ENCODE measurements at places on chromosomes 1 and 21.
A peak's percentile ranks its signal among the peaks of the same experiment; 100 is the strongest.

DNA sequence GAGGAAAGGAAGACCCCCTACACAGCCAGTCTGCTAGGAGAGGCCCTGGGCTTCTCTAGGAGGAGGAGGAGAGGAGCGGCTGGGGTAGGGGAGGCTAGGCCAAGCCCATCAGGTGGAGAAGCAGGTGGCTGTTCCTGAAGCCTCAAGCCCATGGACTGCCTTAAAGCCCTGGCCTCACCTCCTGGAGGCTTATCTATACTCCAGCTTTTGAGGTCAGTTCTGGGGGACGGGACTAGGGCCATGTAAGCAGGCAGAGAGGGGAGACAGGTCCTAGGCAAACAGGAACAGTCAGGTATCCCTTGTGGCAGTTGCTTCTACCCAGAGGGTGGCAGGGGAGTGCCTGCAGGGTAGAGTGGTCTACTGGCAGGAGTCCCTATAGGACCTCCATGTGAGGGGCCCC is 40.6 kb downstream of the KCNC4 start:
- no peak for DNase-seq

DNA sequence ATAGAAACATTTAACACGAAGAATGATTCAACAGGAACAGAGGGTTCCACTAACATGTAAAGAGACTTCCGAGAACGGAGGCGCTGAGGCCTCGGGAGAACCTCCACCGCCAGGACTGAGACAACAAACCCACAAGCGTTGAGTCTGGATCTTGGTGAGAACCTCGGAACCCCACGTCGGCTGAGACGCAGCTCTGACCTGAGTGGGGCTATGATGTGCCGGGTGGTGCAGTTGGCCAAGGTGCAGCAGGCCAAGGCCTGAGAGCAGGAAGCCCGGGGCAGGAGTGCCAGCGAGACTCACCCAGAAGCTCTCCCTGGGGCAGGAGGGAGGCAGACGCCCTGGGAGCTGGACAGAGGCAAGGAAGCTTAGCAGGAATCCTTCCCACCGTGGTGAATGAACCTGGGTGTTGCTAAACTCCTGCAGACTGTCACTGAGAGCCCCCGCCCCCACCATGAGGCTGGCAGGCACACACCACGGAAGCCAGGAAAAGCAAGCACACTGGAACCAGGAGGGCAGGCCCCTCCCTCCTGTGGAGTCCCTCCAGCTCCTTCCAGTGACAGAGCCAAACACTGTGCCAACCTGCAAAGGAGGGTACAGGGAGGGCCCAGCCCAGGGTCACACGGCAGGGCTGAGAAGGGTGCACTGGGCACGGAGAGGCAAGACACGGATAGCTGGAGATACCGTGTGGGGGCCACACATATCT is 34.8 kb downstream of the WDR4 start:
- no peak for DNase-seq

GRCh38 chr1:177351361-177352108 is 180.8 kb downstream of the BRINP2 start:
- no peak for DNase-seq

DNA sequence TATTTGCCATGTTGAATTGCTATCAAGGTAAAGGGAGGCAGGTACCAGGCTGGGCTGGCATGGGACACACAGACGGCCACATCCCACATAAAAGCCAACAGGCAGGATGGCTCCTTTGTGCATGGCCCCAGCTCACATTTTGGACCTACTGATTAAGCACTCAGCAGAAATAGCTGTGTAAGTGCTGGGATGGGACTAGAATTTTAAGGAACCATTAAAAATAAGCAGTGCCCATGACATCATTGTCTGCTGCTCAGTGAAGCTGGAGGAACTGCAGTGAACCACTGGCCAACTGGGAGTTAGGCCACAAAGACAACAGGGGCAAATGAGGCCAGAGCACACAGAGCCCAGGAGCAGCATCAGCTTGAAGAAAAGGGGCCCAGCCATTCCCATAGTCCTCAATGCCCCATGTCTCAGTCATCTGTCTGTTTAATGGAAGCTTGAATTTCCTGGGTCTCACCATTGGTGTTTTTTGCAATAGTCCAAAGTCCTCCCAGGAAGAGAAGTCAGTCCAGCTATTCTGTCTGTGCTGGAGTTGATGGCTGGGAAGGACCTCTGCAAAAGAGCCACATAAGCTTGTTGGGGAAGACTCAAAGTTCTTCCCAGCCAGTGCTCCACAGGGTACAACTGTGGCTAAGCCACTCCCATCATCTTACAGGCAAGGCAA is 45.3 kb upstream of the TNR start:
- DNase-seq, result no peak

DNA sequence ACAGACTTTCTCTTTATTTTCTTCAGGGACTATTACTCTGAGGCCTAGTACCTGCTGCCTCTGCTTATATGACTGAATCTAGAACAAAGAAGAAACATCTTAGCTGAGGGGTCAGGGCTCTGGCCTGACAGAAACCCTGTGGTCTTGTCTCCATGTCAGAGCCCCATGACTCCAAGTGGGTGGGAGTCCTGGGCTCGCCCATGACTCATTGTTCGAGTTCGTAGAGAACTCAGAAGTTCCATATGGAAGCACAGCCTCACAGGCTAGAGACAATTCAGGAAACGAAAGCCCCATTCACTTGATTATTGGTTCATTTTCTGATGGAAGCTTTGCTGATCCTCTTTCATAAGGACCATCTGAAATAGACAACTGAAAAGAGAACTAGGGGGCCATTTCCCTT is 73.2 kb downstream of the CD58 start:
- peak; percentile 51 for DNase-seq

GRCh38 chr1:19963636-19964035 is 15.8 kb downstream of the PLA2G2A start:
- DNase-seq, result no peak

DNA sequence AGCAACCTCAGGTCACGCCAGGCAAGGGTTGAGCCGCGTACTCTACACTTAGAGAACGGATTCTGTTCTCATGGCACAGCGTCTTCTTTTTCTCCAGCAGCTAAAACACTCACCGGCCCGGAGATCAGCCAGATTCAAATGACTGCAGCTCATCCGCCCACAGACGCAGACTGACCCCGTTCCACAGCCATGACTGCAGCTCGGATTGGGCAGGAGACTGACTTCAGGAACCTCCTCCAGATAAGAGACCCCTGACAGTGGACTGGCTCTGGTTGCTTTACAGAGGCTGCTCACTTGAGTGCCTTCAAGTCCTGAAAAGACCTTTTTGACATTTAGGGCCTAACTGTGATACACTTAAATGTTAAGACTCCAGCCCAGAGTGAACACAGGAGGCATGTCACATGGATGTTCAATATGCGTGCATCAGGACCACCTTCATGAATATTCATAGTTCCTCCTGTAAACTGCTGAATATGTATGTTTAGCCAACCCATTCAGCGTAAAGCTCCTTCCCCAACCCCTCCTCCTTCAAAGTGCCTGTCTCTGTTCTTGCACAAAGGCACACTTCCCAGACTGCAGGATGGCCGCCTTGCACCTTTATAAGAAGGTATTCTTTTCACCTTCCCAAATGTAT is 42.6 kb downstream of the BACE2 start:
- peak; percentile 16 for DNase-seq

- DNase-seq, result no peak
Observed at GRCh38 chr1:111967067-111967690, 22.3 kb downstream of the KCND3 start.

DNA sequence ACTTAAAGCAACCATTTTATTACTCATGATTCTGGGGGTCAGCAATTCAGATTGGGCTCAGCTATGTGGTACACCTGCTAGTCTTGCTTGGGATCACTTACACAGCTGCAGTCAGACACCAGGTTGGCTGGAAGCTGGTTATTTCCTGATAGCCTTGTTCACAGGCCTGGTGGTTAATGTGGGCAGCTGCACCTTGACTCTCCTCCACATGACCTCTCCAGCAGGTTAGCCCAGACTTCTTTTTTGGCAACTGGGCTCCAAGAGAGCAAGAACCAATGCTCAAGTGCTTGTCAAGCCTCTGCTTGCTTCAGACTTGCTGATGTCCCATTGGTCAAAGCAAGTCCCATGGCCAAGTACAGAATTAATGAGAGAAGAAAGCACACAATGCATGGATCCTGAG is 11.8 kb upstream of the POGK start:
- no peak for DNase-seq

DNA sequence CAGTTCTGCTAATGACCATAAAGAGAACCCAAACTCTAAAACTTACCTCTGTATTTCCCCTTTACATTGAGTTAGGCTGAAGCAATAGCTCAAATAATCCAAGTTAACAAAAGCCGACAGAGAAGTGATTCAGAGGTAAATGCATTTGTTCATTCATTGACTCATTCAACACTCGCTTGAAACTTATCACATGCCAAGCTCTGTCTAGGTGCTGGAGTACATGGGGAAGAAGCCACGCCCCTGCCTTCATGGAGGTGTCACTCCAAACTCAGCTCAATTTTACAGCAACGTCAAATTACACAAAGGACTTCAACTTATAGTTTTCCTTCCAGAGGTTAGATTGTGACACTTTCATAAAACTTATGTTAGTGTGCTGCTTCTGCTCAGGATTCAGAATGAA is 45.8 kb downstream of the SLC25A24 start:
- no peak for DNase-seq

- DNase-seq, result no peak
Observed at GRCh38 chr1:203084588-203085527, 954 bp downstream of the MYOG start.

DNA sequence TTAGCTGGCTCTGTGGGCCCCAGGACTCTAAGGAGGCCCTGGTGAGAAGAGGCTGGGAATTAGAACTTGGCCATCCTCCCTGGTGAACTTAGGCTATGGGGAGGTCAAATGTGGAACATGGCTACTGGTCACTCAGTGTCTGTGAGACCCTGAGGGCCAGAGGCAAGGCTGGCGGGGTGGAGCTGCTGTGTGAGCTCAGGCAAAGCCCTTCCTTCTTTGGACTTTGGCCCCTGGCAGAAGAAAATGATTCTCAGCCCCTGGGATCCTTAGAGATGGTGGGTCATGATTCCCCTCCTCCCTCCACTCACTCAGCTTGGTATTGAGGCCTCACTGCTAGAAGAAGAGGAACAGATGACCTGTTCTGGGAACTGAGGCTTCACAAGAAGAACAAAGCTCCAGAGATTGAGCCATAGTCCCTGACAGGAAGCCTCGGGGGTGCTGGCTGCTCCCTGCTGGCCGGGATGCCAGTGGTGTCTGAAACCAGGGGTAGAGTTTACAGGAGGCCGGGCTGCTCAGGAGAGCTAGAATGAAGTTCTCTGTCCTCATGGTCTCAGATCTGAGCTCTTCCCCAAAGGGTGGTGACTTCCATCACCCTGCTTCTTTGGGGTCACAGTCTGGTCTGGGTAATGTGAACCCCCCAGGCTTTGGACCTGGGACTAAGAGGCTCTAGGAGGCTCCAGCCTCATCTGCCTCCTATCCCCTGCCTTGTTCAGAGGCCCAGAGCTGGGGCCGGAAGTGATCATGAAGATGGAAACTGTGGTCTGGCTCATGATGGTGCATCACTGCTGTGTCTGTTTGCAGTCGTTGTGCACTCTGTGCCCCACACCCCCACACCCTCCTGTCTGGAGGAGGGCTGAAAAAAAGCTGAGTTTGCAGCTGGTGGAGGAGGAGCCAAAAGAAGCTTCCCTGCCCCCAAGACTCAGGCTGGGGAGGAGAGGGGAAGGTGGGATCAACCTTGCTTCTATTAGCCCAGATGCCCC is 905 bp downstream of the BTBD19 start:
- peak; percentile 86 for DNase-seq

GRCh38 chr1:6235296-6235677 is 477 bp downstream of the ICMT start:
- no peak for DNase-seq

- DNase-seq, result no peak
Observed at GRCh38 chr1:76274718-76275117, 200.2 kb downstream of the ST6GALNAC3 start.

GRCh38 chr1:165661703-165662102 is 30.7 kb downstream of the MGST3 start:
- no peak for DNase-seq

DNA sequence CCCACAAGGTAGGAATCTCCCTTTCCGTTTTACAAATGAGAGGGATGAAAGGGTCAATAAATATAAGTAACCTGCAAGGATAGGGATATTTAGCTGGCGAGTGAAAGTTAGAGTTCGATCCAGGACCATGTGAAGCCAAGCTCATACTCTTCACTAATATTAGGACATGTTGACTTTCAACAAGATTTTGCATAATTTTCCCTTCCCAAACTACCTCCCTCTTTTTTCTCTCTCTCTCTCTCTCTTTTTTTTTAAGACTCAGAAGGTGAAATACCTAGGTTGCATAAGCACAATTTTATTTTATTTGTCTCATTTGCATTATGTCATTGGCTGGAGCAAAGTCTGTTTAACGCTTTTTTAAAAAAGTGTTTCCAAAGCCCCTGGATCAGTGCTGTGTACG is 8.1 kb upstream of the MT1HL1 start:
- no peak for DNase-seq

DNA sequence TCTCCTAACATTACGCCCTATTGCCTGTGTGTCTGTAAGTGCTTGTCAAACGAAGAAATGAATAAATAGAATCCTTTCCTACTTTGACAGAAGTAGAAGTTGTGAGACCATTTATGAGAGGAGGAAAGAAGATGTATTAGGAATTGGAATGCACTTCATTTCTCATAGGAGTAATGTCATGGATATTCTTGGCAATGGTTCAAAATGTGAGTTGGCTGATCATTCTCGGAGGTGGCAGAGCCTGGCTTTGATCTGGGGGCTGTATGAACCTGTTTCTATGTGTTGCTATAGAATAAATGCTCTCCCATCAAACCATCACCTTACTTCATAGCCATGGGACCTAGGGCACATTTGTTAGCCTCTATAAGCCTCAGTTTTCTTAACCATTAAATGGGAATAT is 10.1 kb upstream of the SERBP1 start:
- DNase-seq, result no peak

- no peak for DNase-seq
Observed at GRCh38 chr1:82948386-82948785, 1050.5 kb downstream of the TTLL7 start.

GRCh38 chr1:74180490-74180889 is 17.5 kb downstream of the LRRIQ3 start:
- DNase-seq, result peak; percentile 41

DNA sequence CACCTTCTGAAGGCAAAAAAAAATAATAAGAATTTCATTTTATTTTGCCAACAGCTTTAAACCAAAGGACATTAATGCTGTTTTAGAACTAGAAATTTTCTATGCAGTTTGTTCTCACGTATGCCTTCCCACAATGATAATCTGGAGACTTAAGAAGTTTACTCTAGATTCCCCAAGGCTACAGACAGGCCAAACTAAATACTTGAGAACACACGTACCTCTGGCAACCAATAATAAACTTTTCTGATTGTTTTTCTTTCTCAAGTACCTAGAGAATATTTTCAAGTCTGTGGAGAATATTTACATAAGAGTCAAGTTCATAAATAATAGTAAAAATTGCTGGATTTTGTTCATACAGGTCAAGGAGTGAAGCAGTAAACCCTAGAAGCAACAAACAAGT is 15.9 kb downstream of the CLDN8 start:
- DNase-seq, result no peak

- no peak for DNase-seq
Observed at GRCh38 chr1:148385371-148386030, 97.6 kb downstream of the PPIAL4G start.

Data from fibroblast of pulmonary artery (primary cell).